Activated T-helper 1 cell treated with Interleukin-2 at 50 U/mL for 16 hours (primary cell): ENCODE measurements at places on chromosomes 16 and 17.

GRCh38 chr17:82367724-82368524 is 3.6 kb upstream of the UTS2R start:
- no peak for DNase-seq

DNA sequence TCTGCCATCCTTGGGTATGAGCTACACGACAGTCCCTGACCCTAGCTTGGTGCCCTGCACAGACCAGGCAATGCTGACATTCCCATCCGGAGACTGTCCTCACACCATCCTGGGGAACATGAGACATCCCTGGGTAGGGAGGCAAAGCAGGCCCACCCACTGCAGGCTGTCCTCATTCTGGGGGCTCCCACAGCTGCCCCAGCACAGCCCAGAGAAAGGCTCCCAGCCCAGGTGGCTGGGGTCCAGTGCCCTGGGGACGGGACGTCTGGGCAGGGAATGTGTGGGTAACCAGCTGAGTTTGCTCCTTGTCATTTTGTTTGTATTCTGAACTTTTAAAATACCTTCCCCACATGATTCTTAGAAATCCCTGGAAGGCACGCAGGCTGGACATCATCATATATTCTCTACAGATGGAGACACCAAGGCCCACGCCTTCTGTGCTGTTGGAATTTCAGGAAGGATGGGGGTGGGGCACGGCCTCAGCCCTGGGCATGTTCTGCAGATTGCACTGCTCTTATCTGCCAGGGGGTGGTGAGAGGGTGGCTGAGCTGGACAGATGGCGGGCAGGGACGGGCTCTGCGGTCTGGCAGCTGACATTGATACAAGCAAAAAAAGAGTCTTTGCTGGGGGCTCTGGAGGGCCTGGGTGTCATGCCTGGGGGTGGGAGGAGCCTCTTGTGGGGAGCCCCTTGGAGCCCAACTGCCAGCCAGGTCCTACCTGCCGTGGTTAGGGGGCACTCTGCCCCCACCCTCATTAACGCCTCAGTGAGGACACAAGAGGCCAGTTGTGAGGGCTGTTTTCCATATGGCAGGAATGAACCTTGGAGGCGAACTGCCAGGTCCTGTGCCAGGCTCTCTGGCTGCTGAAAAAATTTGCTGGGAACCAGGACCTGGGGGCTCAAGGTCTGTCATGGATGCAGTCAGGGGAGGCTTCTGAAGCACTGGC is 28.4 kb downstream of the LRRC75A start:
- DNase-seq: no peak

DNA sequence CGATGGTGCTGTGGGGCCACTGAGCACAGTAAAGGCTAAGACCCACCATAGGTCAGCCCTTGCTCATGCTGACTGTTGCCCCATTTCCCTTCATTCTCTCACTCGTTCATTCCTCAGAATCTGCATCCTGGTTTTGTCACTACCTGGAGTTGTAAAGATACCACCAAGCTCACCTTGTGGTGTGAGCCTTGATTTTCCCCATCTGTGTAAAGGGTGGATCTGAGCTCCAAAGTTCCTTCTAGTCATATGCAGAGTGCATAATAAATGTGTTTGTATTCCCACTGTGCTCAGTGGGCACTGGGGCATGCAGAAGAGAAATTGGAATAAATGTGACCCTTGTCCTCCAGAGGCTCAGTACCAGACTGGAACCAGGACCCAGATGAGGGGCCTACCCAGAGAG is 35.2 kb upstream of the MEOX1 start:
- no peak for DNase-seq

DNA sequence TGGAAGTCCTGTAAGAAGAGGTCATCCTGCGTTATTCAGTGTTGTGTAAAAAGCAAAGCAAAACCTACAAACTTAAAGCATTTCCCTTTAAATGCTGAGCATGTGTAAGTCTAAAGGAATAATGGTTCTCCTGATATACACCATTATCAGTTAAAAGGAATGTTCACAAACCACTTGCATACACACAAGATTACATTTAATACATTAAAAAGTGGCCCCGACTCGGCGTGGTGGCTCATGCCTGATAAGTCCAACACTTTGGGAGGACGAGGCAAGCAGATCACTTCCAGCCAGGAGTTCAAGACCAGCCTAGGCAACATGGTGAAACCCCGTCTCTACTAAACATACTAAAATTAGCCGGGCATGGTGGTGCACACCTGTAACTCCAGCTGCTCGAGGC is 30.5 kb downstream of the CPPED1 start:
- DNase-seq: no peak

GRCh38 chr17:31398381-31399311 is 7.2 kb downstream of the RAB11FIP4 start:
- DNase-seq: no peak

- no peak for DNase-seq
These were observed 25.2 kb downstream of the PLD6 start for GRCh38 chr17:17180741-17181525.

DNA sequence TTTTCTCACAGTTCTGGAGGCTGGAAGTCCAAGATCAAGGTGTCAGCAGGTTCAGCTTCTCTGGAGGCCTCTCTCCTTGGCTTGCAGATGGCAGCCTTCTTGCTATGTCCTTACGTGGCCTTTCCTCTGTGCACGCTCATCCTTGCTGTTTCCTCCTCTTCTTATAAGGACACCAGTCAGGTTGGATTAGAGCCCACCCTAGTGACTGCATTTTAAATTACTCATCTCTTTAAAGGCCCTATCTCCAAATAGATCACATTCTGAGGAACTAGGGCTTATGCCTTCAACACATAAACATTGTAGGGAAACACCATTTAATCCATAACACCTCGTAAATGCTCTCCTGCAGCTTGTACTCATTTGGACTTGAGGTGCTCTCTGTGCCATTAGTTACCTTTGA is 36.3 kb downstream of the DHRS7C start:
- no peak for DNase-seq

DNA sequence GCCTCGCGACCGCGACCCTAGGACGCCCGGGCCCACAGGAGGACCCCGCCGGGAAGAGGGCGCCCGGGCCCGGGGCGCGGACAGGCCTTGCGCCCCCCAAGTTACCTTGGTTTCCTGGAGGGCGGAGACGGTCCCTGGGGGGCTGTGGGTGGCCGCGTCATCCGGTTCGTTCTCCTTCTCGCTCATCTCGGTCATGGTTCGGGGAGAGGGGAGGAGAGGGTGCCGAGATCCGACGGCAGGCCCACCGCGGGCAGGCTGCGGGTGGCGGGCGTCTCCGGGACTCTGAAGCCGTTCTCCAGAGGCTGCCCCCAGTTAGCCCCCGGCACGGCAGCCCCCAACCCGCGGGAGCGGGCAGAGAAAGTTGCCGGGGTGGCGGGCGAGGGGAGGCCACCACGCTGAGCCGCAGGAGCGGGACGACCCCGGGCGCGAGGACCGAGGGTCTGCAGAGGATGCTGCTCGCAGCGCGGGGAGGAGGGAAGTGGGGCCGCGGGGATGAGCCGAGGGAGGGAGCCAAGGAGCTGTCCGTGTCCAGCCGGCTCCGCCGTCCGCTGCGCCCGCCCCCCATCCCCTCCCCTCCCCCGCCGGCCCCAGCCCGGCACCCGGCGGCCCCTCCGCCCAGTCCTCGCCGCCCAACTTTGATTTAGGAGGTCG is at the start of gene STAC2:
Gene STAC2 (minus strand): TSS at position 638 of the 651 bp plus-strand sequence. CDS start 443 bp downstream, at position 195.
- DNase-seq: no peak

- no peak for DNase-seq
These were observed 66.5 kb downstream of the GNAO1 start for GRCh38 chr16:56257666-56258342.

GRCh38 chr16:6427621-6428020 is 905.0 kb upstream of the RBFOX1 start:
- no peak for DNase-seq

GRCh38 chr16:86681031-86681756 is 102.8 kb downstream of the FOXL1 start:
- DNase-seq: no peak

GRCh38 chr17:45138911-45139532 is 3.5 kb downstream of the ACBD4 start:
- DNase-seq: no peak

DNA sequence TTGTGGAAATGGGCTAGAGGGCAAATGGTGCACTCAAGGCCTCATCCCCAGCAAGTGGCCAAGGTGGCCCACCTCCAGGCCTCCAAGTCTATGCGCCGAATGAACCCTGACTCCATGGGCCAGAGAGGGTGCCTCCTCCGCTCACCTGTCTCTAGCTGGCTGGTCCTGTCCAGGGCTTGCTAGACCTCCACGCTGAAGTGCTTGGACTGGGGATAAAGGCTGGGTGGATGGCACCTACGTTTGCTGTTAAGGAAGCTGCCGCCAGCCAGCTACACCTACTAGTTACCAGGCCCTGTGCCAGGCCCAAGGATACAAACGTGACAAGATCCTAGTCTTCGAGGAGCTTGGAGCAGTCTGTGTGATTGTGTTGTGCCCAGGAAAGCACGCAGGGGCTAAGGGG is 739 bp upstream of the SGCA start:
- no peak for DNase-seq

GRCh38 chr17:45732926-45733505 is 51.1 kb upstream of the CRHR1 start:
- no peak for DNase-seq

DNA sequence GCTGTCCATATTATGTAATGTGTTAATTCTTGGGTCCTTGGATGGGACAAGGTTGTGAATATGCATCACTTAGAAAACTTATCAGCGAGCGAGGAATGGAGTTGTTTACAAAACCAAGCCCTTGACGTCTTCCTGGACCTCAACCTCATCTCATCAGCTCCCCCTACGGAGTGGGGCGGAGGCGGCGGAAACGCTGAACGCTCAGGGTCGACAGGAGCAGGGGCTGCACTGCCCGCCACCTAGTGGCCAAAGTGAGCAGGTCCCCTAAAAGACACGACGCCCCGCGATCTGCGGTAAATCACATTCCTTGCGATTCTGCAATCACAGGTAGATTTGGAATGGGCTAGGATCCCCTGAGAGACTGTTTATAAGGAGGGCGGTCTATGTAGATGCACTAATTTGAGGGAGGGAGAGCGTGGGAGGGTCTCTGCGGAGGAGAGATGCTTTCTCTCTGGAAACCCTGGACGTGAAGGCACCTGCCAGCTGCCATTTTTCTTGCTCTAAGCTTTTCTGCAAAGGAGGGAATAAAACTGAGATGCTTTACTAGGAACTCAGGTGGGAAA is 5.4 kb upstream of the ICAM2 start:
- peak; percentile 90 for DNase-seq

- no peak for DNase-seq
These were observed 406.3 kb upstream of the RBFOX1 start for GRCh38 chr16:6926341-6926740.

DNA sequence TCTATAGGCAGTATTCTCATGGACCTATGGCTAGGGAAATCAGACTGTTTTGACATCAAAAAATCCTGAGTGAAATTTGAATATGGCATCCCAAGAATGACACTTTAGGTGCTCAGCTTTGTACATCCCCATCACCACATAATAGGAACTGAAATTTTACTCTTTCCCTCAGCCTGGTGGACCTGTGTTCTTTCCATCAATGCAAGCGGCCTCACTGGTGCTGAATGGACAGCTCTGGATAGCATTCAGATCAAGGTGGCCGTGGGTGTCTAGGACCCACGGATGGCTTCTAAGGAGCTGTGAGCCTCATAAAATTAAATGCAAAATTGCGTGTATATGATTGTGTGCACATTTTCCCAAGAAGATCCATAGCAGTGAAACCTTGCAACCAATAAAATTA is 152.6 kb downstream of the MAP2K6 start:
- no peak for DNase-seq

GRCh38 chr17:32355649-32356377 is 5.9 kb downstream of the ZNF207 start:
- no peak for DNase-seq

GRCh38 chr17:34527908-34528470 is 51.4 kb upstream of the TMEM132E start:
- DNase-seq: no peak

- no peak for DNase-seq
These were observed 4.3 kb downstream of the AKAP1 start for GRCh38 chr17:57089391-57089790.

- peak; percentile 72 for DNase-seq
These were observed 18.4 kb upstream of the ZFP90 start for GRCh38 chr16:68520649-68521086.
